ENCODE measurements at places on chromosomes 1 and 21. TPM values are rescaled to one million over a fixed set of nuclear protein-coding genes. Genes with fewer than 3 reads are reported as not detected.

- DNase-seq: no peak
These were observed 127.7 kb downstream of the SPATA46 start for GRCh38 chr1:162248854-162249535.

Gene CELA2A
- not detected for total RNA-seq

- no peak for DNase-seq
These were observed 28.8 kb downstream of the PIK3C2B start for GRCh38 chr1:204465546-204466415.

DNA sequence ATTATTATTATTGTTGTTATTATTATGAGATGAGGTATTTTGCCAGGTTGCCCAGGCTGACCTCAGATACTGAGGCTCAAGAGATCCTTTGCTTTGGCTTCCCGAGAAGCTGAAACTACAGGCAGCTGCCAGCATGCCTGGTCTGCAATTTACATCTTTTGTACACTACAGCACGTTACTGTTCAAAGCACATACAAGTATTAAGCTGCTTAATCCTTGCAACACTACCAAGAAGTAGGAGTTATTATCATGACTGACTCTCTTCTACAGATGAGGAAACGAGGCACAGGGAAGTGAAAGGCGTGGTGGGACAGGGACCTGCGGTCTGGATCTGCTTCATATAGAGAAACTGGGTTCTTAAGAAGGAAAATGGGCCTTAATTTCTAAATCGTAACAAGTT is 11.6 kb downstream of the ERG start:
- DNase-seq: no peak

DNA sequence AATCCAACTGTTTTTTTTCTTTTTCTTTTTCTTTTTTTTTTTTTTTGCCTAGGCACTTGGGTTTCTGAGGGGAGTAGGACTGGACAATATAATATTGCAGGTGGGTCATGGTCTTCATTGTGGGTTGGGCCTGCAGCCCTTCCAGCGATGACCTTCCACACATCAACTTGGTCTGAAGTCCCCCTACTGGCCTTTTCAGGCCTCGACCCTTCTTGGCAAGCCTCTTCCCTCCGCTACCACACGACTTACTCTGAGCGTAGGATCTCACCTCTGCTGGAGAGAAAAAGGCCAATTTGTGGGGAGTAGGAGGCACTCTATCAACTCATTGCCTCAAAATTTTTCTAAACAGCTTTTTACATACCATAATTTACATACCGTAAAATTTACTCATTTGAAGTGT is 51.1 kb upstream of the GRIK3 start:
- DNase-seq: no peak

DNA sequence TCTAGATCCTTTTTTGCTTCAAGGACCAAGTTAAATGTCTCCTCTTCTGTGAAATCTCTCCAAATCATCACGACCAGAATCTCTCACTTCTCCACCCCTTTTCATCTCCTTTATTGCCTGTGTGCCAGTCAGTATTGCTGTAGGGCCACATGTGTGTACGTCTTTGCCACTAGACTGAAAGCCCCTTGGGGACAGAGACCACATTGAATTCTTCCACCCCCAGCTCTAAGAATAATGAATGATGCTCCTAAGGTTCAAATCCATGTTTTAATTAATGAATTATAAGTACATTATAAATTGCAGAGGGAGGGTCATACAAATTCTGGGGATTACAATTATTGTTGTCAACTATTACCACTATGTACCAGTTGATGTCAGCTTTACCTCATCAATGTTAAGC is 343.8 kb downstream of the USP25 start:
- no peak for DNase-seq

Gene TCP10L
- under 0.01 TPM for total RNA-seq

DNA sequence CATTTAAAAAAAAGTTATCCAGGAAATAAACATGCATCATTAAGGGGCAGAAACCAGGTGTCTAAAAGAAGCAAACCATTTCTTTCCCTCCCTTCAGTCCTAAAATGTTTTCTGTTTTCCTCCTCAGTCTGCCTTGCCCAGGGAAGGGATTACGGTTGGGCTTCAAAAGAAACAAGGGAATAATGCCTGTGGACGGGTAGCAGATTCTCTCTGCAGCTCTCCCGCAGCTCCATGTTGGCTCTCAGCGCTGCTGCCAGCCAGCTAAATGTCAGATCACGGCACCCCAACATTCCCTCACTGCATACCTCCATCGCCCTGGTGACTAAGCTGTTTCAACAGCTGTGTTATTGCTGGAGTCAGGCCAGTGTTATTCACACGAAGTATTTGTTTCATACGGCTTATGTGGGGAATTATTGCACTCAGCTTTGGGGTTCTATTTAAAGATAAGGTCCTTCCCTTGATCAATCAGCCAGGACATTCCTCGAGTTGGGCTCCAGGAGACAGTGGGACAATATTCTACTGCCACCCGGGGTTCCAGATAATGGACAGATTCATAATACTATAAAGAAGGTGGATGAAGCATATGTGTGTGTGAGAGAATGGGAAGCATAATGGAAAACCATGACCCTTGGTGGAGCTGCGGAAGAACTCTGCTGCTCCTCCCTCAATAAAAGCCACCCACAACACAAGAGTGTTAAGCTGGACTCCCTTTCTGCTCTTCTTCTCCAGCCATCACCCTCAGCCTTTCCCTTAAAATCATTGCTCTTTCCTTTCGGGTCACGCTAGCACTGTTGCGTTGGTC is 58.2 kb downstream of the WLS start:
- DNase-seq: peak; percentile 72

Gene USH2A
- total RNA-seq: not detected

DNA sequence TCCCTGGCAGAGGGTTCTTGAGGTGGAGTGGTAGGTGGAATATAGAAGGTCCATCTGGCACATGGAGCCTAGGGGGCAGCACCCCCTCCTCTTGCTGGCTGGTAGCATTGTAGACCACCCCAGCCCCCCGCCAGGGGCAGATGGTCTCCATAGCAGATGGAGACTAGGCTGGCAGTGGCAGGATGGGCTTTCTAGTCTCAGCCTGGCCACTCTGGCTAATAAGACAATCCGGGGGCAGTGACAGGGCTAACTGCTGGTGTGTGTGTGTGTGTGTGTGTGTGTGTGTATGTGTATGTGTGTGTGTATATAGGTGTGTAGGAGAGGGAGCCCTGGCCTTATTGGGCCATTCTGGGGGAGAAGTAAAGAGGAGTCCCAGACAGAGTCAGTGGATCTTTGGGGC is 16.1 kb downstream of the UTP11 start:
- no peak for DNase-seq

GRCh38 chr1:160818207-160818937 is 22.4 kb downstream of the LY9 start:
- DNase-seq: no peak

GRCh38 chr1:18140411-18140810 is 32.8 kb downstream of the IGSF21 start:
- DNase-seq: no peak

Gene PADI2
- 1.5 TPM for total RNA-seq

Gene C1orf185
- total RNA-seq: not detected

DNA sequence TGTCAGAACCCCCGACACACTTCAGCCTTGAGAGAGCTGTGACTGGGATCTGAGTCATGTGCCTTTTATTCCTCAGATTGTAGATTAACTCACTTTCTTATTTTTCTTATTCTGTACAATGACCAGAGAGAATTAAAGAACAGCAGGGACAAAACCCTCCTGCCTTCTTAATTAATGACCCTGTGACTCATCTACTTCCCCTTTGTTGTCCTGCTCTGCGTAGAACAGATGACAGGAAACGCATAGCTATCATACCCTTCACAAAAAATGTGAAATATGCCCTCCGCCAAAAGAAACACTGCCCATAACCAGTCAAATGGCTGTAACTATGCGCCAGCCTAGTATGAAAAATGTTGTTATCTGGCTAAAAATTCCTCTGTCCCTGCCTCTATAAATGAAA is 9.1 kb upstream of the PADI2 start:
- peak; percentile 98 for DNase-seq

DNA sequence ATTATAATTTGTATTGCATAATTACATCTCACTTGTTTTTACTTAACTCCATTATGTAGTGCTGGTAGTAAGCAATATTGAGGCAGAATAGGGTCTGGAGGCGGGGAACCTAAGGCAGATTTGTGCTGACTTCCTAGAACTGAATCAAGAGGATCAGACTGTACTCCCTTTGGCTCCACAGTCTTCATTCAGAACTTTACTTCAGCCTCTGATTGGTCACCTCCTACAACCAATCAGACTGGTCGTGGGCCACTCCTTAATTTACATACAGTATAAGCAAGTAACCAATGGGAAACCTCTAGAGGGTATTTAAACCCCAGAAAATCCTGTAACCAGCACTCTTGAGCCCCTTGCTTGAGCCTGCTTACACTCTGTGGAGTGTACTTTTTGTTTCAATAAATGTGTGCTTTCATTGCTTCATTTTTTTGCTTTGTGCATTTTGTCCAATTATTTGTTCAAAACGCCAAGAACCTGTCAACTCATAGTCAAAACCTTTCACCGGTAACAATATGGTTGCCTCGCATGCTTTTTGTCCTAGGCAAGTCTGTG is 31.6 kb downstream of the ZBTB8OS start:
- DNase-seq: no peak

Gene AADACL4
- total RNA-seq: not detected

GRCh38 chr1:209871006-209871405 is 43.2 kb downstream of the UTP25 start:
- no peak for DNase-seq

DNA sequence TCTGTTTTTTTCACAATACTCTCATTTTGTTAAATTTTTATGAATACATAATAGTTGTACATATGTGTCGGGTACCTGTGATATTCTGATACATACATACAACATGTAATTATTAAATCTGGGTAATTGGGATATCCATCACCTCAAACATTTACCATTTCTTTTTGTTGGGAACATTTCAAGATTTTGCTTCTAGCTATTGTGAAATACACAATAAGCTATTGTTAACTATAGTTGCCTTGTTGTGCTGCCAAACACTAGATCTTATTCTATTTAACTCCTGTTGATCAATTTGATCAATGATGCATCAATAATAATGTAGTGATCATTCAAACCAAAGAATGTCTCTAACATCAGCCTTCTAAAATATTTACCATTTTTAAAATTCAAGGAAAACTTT is 234.6 kb upstream of the NR5A2 start:
- DNase-seq: no peak

Gene CELF3
- total RNA-seq: not detected

DNA sequence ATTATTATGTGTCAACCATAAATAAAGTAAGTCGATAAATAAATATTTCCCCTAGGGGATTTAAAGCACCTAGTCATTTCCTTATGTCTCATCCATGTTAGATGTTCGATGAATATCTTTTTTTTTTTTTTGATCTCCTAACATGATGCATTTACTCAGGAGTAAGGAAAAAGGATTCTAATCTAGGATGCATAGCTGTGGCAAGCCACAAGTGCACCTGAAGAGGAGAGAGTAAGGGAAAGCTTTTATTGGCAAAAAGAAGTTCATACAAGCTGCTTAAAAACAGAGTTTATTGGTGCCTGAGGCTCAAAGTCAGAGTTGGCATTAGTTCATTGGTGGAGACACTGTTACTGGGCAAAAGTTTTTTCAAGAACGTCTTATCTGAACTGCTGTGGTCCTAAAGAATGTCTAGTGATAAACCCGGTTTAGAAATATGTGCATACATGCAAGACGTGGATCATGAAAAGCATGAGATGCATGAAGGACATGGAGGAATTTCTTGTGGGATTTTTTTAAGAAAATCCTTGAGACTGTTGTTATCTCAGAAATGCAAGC is 51.7 kb downstream of the SWT1 start:
- no peak for DNase-seq

DNA sequence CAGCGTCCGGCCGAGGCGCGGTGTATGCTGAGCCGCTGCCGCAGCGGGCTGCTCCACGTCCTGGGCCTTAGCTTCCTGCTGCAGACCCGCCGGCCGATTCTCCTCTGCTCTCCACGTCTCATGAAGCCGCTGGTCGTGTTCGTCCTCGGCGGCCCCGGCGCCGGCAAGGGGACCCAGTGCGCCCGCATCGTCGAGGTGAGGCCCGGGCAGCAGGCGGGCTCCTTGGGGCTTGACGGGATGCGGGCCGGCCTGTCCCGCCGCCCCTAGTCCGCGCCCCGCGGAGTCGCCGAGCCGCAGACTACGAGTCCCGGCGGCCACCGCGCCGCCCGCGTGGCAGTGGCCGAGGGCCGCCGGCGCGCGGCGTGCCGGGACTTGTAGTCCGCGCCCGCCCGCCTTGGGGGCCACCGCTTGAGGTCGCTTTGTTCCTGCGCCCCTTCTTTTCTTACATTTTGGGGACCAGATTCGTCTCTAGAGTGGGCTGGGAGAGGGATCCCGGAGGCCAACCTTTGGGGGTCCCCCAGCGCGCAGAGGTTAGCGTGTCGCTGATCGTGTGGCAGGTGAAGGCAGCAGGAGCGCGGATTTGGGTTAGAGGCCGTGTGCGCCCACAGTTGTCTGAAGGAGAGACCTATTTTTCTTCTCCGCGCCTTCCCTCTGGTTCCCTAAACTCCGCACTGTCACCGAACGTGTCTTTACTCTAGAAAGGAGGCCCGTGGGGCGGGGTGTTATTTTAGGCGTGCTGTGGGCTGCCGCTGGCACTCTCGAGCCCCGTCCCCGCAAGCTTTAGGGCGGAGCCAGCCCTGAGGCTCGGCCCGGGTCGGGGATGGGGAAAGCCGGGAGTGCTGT is 553 bp downstream of the CMPK1 start:
- no peak for DNase-seq

All from epithelial cell of proximal tubule (primary cell).